ENCODE measurements at places on chromosomes 7 and 10. TPM values are rescaled to one million over a fixed set of nuclear protein-coding genes. Genes with fewer than 3 reads are reported as not detected.

The CALHM1 gene
- not detected for polyA plus RNA-seq

The TEX36 gene
- not detected for polyA plus RNA-seq

The GFRA1 gene
- polyA plus RNA-seq: 13.9 TPM

The DLX5 gene
- not detected for polyA plus RNA-seq

The CHAT gene
- polyA plus RNA-seq: not detected

The SH2D4B gene
- polyA plus RNA-seq: not detected

The MLXIPL gene
- 44.8 TPM for polyA plus RNA-seq

The SLC26A3 gene
- 0.11 TPM for polyA plus RNA-seq

The ZNF138 gene
- polyA plus RNA-seq: 2.7 TPM

The CYTH3 gene
- polyA plus RNA-seq: 5.2 TPM

The NPSR1 gene
- not detected for polyA plus RNA-seq

The FBXL13 gene
- polyA plus RNA-seq: 0.59 TPM

The AQP1 gene
- polyA plus RNA-seq: 256 TPM

The GSTO1 gene
- polyA plus RNA-seq: 145 TPM

The RAB19 gene
- 2.0 TPM for polyA plus RNA-seq

The NME8 gene
- not detected for polyA plus RNA-seq

The FFAR4 gene
- polyA plus RNA-seq: 1.3 TPM
